Activated CD8-positive, alpha-beta memory T cell treated with anti-CD3 and anti-CD28 coated beads for 36 hours (primary cell): ENCODE measurements at places on chromosomes 2 and 18. TPM values are rescaled to one million over a fixed set of nuclear protein-coding genes. Genes with fewer than 3 reads are reported as not detected.

MDH1B gene
- 0.65 TPM for total RNA-seq

POTEC gene
- total RNA-seq: not detected

PROKR1 gene
- total RNA-seq: 0.08 TPM

ORMDL1 gene
- 76.8 TPM for total RNA-seq

MROH2A gene
- total RNA-seq: not detected

GLB1L gene
- 3.8 TPM for total RNA-seq

OXER1 gene
- total RNA-seq: not detected

DSG1 gene
- not detected for total RNA-seq

UGT1A8 gene
- total RNA-seq: not detected

C2orf15 gene
- total RNA-seq: 0.80 TPM

NR4A2 gene
- 35.3 TPM for total RNA-seq
